ENCODE measurements at places on chromosomes 3 and 15.

- DNase-seq, result no peak
Observed at GRCh38 chr3:31858439-31858838, 122.6 kb downstream of the OSBPL10 start.

GRCh38 chr3:122353215-122353614, 28.2 kb downstream of the CSTA start:
- no peak for DNase-seq

GRCh38 chr3:49724586-49724985, 835 bp upstream of the GMPPB start:
- peak; percentile 66 for DNase-seq

GRCh38 chr15:22979238-22980188, 655 bp downstream of the CYFIP1 start:
- no peak for DNase-seq

DNA sequence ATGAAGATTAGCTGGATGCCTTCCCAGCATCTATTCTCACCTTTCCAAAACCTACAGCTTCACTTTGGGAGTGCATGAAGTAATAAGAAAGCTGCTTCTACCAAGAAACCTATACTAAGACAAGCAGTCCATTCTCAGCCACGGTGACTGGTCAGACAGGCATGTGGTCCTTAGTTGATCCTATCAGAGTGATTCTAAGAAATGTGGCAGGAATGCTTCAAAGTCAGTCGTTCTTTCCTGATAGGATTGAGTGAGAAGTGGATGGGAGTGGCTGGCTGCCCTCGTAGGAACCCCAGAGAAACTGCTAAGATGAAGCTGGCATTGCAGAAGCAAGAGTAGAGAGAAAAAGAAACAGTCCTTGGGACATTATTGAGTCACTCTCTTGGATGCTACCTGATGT, 16.6 kb downstream of the FOXB1 start:
- DNase-seq, result no peak

- DNase-seq, result no peak
Observed at GRCh38 chr3:118408431-118408830, 626.2 kb downstream of the IGSF11 start.

- DNase-seq, result no peak
Observed at GRCh38 chr3:72582211-72582878, 265.9 kb downstream of the SHQ1 start.

DNA sequence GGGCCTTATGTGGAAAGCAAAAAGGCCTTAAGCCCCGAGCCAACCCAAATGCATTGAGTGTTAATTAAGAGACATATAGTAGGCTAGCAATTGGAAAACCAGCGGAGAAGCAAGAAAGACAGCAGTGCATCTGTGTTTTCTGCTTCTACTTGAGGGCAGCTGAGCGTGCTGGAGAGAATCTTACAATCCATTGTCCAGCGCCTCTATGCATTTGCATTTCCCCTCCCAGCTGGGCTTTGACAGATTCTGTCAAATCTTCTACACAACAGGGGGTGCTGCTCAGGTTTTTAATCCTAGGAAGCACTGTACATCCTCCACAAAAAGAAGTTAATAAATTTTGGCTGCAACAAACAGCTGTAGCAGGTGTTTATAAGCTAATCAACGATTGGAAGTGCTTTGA, 23.9 kb downstream of the SSR3 start:
- DNase-seq, result no peak

DNA sequence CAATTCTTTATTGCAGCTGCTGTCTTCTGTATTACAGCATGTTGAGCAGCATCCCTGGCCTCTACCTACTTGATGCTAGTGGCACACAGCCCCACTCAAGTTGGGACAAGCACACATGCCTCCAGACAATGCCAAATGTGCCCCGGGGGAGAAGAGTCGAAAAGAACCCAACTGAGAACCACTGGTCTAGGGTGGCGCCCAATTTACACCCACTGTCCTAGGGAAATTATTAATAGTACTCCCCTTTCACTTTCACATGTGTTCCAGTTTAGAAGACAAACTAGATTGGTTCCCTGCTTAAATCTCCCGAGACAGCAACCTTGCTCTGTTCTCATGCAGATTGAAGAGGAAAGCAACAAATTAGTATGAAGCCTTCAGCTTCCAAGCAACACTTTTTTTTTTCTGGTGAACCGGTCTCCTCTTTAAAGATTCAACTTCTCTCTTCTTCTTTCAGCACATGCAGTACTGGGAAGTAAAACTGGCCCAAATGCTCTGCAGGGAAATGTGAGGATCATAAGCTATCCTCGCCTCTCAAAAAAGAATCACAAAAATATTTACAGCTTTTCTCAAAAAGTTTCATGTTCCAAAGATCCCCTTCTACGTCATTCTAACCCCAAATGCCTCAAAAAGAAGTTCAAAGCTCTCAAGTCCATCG, 823.9 kb upstream of the CFAP20DC start:
- DNase-seq, result no peak

- no peak for DNase-seq
Observed at GRCh38 chr15:62415498-62415897, 250.4 kb upstream of the C2CD4B start.

DNA sequence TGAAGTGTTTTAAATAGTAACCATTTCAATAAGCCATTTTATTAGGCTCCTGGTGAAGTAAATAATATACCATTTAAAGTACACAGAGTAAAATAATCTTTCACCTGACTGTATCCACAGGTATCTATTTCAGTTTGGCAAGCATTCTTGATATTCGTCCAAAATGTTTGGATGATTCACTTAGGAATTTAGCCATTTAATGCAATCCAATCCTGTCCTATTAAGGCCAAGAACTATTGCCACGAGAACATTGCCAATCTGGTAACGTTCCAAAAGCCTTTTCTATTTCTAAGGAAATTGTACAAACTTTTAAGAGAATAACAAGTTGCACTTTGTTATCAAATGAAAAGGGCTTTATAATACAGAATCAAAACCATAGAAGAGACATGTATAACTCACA, 209.8 kb upstream of the THRB start:
- no peak for DNase-seq

DNA sequence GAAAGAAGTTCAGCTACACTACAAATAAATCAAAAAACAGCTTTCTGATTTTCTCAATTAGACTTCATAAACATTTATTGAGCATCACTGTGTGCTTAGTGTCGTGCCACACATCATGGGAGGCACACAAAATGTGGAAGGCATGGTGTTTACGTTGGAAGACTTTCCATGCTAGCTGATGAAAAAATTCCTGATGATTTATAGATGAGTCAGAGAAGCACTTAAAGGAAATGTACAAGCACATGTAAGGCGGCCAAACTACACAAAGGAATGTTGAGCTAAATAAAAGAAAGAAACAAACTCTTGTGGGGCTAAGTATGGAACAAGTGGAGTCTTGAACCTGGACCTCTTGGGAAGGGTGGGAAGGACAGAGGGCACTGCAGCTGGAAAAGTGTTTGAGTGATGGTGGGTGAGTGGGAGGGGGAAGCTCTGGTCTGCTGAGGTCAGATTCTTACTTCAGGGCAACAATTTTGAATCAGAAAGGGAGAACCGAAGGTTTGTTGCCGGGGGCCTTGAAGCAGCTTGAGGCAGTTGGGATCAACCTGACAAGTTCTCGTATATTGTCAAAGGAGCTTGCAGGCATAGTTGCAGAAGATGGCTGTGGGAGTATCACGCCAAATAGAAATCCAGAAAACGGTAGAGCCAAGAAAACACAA, 66.9 kb downstream of the FOXB1 start:
- no peak for DNase-seq

- DNase-seq, result no peak
Observed at GRCh38 chr3:5212628-5213573, 25.4 kb downstream of the EDEM1 start.

DNA sequence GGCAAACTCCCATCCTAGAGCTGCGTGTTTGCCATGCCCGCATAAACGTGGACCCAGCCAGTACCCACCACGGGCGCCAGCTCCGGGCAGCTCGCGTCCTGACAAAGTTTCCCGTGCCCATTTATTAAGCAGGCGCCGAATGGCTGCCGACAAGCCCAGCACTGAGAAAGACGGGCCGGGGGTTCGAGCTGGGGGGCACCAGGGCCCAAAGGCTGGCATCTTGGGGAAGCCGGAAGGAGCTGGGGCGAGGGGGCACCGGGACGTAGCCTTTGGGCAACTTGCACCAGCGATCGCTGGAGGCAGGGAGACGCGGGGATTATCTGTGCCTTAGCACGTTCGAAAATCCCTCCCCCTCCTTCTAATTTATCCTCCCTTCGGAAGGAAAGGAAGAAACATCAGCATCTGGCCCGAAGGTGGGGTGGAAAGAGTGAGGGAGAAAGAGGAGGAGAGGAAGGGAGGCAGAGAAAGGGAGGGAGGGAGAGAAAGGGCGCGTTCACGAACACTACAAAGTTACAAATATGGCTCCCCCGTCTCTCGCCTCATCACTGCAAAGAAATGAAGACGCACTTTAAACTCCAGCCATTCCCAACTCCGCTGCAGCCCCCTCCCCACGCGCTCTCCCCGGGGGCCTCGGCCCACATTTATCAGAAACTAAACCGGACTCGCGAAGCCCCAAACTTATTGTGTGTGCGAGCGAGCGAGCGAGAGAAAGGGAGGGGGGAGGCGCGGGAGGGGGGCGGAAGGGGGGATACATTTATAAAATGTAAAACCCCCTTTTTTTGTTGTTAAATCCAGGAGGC, 1.0 kb downstream of the ANP32A start:
- peak; percentile 25 for DNase-seq

Data from naive thymus-derived CD8-positive, alpha-beta T cell (primary cell).